ENCODE measurements at places on chromosomes 5 and 9.

- DNase-seq: no peak
These were observed 375.7 kb downstream of the ACTL7B start for GRCh38 chr9:108479989-108480652.

DNA sequence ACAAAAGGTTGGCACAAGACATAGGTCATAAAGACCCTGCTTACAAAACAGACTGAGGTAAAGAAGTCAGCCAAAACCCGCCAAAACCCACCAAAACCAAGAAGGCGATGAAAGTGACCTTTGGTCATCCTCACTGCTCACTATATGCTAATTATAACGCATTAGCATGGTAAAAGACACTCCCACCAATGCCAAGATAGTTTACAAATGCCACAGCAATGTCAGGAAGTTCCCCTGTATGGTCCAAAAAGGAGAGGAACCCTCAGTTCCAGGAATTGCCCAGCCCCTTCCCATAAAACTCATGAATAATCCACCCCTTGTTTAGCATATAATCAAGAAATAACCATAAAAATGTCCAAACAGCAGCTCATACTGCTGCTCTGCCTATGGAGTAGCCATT, 27.7 kb downstream of the MLLT3 start:
- no peak for DNase-seq

GRCh38 chr9:8599937-8600336, 800.4 kb upstream of the DMAC1 start:
- DNase-seq: no peak

- DNase-seq: peak; percentile 60
These were observed 2.1 kb downstream of the SH2D3C start for GRCh38 chr9:127776195-127776923.
